Stimulated activated CD4-positive, alpha-beta T cell treated with anti-CD3 and anti-CD28 coated beads, Interleukin-2, amount 100 ng/mL, for 24 hours (primary cell): ENCODE measurements at places on chromosomes 7 and 10.

- no peak for DNase-seq
Measured at GRCh38 chr10:94316560-94316959, 46.2 kb downstream of the NOC3L start.

DNA sequence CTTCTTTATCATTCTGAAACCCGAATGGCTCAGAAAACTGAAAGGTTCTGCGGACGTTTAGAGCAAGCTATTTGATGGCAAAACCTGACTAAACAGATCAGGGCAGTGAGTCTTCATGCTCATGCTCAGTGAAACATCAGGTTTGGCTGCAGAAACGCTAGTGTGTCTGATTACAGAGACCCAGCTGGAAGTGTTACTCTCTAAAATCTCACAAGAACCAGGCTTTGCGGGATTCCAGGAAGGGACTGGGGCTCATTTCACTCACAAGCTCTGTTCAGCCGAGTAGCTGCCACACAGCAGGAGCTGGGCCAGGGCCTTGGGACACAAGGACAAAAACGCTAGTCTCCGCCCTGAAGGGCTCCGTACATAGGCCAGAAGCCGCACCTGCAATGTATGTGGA, 2.9 kb downstream of the PITRM1 start:
- no peak for DNase-seq

- DNase-seq, result no peak
Measured at GRCh38 chr7:74483402-74484336, 30.0 kb downstream of the GTF2IRD1 start.

DNA sequence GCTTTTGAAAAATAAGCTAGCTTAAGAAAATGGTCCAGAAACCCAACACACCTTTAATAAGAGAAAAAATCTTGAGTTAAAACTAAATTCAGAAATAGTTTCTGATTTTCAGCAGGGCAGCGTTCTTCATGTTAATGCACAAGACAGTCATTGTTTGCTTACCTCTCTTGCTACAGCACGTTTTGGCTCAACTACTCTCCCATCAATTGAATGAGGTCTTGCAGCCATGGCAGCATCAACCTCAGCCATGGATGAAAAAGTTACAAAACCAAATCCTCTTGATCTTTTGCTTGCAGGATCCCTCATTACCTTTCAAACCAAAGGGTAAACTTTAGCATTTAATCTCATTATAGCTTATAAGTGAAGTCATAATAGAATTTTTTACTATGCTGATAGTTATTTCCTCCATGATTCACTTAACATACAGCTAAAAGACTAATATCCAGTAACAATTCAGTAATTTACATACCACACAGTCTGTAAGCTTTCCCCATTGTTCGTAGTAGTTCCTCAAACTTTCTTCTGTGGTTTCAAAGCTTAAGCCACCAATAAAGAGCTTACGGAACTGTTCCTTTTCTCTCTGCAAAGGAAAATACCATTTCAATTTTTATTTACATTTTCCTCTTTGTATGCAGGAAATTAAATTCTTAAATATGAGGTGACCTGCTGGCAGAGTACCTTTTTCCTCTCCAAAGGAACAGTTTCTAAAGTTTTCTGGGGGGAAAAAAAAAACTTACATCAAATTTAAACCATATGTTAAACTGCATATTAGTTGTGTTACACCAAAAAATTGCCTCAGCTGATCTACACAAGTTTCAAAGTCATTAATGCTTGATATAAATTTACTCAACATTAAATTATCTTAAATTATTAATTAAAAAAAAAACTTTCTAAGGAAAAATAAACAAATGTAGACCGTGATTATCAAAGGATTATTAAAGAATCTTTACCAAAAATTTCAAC, 3.1 kb downstream of the HNRNPA2B1 start:
- no peak for DNase-seq

- no peak for DNase-seq
Measured at GRCh38 chr10:125049216-125049881, 107.4 kb downstream of the ZRANB1 start.

- DNase-seq, result no peak
Measured at GRCh38 chr10:43702213-43702935, 53.7 kb upstream of the ZNF32 start.

- DNase-seq, result no peak
Measured at GRCh38 chr10:126836009-126836408, 69.2 kb upstream of the DOCK1 start.

GRCh38 chr7:70210200-70210935, 612.1 kb downstream of the AUTS2 start:
- DNase-seq, result no peak

GRCh38 chr10:28991333-28992270, 297.3 kb upstream of the LYZL1 start:
- DNase-seq, result peak; percentile 54

GRCh38 chr7:16135658-16136057, 285.7 kb downstream of the CRPPA start:
- DNase-seq, result no peak

DNA sequence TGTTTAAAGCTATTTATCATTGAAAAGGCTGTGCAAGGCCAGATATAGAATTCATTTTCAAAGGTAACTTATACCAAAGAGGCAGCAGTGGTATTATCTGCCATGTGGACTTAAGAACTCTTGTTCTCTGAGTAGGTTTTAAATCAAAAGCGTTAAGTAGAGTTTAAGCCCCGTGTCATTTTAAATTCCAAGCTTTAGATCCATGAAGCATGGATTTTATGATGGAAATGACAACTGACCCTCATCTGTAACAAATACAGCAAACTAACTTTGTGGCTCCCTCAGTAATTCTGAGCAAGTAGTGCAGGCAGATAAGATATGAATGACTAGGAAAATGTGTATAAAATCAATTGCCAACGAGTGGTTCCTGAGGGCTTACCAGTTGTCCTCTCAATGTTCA, 247.0 kb downstream of the WDR11 start:
- no peak for DNase-seq

DNA sequence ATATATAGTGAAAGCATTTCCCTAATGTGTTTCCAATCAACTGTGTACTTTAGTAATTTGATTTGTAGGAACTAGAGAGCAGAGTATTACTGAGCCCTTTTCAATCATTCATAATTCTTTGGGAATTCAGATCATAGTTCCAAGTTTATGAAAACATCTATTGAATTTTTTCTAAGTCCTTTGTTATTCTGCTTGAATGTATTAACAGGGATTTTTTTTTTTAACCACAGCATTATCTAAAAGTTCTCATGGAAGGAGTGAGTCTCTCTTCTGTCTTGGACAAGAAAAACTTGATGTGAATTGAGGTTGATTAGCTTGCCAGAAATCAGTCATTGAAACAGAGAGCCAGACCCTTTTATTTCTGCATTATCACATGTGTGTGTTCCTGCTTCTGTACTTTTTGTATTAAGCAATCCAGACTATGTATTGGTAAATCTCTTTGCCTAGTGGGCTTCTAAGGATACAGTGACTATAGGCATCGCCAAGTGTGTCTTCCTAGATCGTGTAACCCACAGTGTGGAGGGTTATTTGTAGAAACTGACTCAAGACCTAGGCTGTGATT, 59.9 kb downstream of the BMPER start:
- DNase-seq, result no peak

DNA sequence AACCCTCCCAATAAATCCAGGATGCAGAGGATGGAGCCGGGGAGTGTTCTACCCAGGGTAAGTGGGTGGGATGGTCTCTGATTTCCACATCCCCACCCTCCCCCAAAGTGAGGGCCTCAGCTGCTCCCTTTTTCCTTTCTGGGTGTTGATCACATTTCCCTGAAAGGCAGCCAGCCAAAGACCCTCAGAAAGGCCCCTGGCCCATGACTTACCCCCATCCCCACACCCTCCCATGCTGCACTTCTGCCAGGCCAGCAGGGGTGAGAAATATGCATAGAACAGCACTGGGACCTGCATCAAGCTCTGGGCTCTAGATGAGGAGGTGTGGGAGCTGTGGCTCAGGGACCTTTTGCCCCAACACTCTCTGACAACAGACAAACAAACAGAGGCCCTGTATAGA, 927.3 kb upstream of the ZNF722 start:
- DNase-seq, result no peak

- DNase-seq, result no peak
Measured at GRCh38 chr10:4804465-4804864, 21.5 kb upstream of the AKR1E2 start.
